Left ventricle myocardium superior (tissue), 1 donor: ENCODE measurements at places on chromosomes 2 and 18. TPM values are rescaled to one million over a fixed set of nuclear protein-coding genes. Genes with fewer than 3 reads are reported as not detected.

ACMSD gene
- total RNA-seq, result not detected

GRCh38 chr18:41992066-41992465 is 37.0 kb downstream of the PIK3C3 start:
- DNase-seq, result no peak

GRCh38 chr2:55649211-55649610 is 31.8 kb upstream of the PPP4R3B start:
- no peak for DNase-seq

- peak; percentile 55 for DNase-seq
These were observed 364.3 kb upstream of the MEX3C start for GRCh38 chr18:51561821-51562220.

REG1B gene
- total RNA-seq, result not detected

IL37 gene
- not detected for total RNA-seq

RFX8 gene
- not detected for total RNA-seq

- DNase-seq, result no peak
These were observed 62.0 kb downstream of the TPGS2 start for GRCh38 chr18:36766836-36767235.
